Astrocyte (in vitro differentiated cells and primary cell): ENCODE measurements at places on chromosomes 1 and 21. TPM values are rescaled to one million over a fixed set of nuclear protein-coding genes. Genes with fewer than 3 reads are reported as not detected.
A peak's percentile ranks its signal among the peaks of the same experiment; 100 is the strongest.

GRCh38 chr1:17531682-17532487, 7.6 kb upstream of the ARHGEF10L start:
- no peaks in the 10 kb centered on the region for H3K4me1 ChIP-seq
- H3K27ac ChIP-seq: no peak overlapping the region
- no peak overlapping the region for H3K4me3 ChIP-seq
- peaks cover under 1% of the 10 kb centered on the region for H3K27me3 ChIP-seq
- H3K36me3 ChIP-seq: no peaks in the 10 kb centered on the region

Gene KRTAP12-4
- total RNA-seq: not detected in 2 replicates

Gene LCE1A
- not detected in 2 replicates for total RNA-seq

GRCh38 chr1:192797891-192798290, 10.9 kb upstream of the RGS2 start:
- H3K27ac ChIP-seq: no peak overlapping the region
- no peaks in the 10 kb centered on the region for H3K4me1 ChIP-seq
- H3K27me3 ChIP-seq: no peaks in the 10 kb centered on the region

GRCh38 chr1:156104065-156104810, 10.3 kb upstream of the LMNA start:
- DNase-seq: peak; percentile 72
- H3K4me3 ChIP-seq: no peak overlapping the region
- H3K27me3 ChIP-seq: no peaks in the 10 kb centered on the region
- H3K36me3 ChIP-seq: no peaks in the 10 kb centered on the region

Gene MRPS15
- 66.0 and 70.9 TPM in 2 replicates for total RNA-seq

- H3K36me3 ChIP-seq: no peaks in the 10 kb centered on the region
- no peak overlapping the region for H3K4me3 ChIP-seq
- peak; percentile 75 for DNase-seq
- peaks cover 28% of the 10 kb centered on the region for H3K4me1 ChIP-seq
Measured at GRCh38 chr1:115677182-115677555, 35.4 kb downstream of the VANGL1 start.

DNA sequence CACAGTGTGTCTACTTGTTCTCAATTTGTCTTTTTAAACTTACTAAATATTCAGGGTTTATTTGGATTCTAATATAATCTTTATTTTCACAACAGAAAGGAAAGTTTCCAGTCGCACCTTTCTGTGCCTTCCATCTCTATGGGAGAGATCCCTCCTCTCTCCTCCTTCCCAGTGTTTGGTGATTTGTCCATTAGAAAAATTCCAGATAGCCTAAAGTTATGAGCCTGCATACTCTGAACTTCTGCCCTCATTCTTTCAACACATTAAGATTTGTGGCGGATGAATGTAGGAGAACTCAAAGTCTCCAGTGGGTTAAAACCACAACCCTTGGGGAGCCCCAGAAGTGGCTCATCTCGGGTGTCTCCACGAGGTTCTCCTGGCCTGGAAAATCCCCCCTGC, 3.6 kb downstream of the NHLH2 start:
- peaks cover 8% of the 10 kb centered on the region for H3K4me1 ChIP-seq
- no peak for DNase-seq
- no peaks in the 10 kb centered on the region for H3K36me3 ChIP-seq

- DNase-seq: no peak
- no peaks in the 10 kb centered on the region for H3K36me3 ChIP-seq
- no peaks in the 10 kb centered on the region for H3K4me1 ChIP-seq
- no peak overlapping the region for H3K27ac ChIP-seq
Measured at GRCh38 chr1:18085387-18086074, 22.1 kb upstream of the IGSF21 start.
